HCEC 1CT (cell line): ENCODE measurements at places on chromosomes 7 and 10.

DNA sequence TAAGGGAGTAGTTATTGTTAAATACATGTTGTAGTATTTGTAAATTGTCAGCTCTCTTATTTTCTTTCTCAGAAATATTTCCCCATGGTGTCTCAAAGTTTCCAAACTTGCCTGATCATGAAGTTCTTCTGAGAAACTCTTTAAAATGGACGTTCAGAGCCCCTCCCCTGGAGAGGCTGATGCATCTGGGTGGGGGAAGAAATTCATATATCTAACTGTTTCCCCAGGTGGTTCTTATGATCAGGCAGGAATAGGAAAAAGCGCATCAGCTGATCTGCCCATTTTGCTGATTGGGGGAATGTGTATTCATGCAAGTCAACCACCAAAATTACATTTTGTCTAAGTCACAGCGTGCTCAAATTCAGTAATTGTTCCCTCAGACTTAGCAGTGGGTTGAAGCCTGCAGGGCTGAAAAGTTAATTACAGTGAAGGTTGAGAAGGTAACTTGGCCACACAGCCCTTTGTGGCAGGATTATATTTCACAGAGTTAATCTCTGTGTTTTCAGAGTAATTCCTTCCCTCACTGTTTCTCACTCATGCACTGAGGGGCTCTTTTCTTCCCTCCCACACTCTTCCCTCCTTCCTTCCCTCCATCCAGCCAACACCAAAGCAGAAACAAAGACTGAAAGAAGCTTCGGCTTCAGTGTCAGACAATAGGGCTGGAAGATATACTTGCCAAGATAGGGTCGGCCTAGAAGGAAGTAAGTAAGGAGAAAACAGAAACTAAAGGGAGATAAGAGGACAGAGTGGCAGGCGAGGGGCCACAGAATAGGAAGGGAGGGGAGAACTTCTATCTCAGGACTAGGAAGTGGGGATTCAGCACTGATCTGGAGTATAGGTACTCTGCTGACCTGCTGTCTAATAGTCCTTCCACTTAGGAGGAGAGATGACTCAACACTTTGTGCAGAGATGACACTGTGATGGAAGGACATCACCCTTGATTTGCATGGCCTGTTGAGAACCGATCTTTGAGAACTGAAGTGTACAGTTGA, 50.5 kb upstream of the STARD3NL start:
- DNase-seq: no peak

GRCh38 chr10:25114036-25114411, 60.8 kb upstream of the GPR158 start:
- no peak for DNase-seq

DNA sequence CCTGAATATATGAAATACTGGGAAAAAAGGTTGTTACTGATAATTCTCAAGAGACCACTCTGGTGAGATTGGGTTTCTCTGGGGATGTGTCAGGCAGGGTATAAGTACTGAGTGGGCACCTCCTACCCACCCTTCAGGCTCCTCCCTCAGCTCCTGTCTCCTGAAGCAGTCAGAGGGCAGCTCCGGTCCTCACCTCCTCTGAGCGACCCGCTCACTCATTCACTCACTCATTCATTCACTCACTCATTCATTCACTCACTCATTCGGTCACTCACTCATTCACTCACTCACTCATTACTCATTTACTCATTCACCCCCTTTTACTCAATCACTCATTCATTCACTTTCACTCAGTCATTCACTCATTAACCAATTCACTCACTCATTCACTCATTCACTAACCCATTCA, 6.9 kb upstream of the PFKP start:
- DNase-seq: no peak

DNA sequence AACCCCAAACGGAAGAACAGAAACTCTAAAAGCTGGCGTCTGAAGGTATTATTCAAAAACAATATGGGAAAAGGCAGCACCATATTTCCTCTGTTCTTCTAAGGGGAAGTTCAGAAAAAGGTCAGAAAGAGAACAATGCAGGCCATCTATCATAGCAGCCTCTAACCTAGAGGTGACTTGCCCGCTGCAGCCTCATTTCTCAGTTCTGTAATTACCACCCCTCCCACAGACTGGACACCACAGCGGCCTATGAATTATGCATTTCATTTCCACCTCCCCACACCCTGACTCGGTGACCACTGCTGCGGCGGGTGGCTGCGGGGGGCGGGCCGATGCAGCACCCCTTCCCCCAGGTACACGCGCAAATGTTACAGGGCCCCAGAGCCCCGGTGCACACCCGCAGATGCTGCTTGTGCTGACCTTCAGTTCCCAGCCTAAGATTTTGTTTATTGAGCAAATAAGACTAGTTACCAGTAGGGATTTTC, 125.5 kb downstream of the CLEC2L start:
- DNase-seq: no peak

DNA sequence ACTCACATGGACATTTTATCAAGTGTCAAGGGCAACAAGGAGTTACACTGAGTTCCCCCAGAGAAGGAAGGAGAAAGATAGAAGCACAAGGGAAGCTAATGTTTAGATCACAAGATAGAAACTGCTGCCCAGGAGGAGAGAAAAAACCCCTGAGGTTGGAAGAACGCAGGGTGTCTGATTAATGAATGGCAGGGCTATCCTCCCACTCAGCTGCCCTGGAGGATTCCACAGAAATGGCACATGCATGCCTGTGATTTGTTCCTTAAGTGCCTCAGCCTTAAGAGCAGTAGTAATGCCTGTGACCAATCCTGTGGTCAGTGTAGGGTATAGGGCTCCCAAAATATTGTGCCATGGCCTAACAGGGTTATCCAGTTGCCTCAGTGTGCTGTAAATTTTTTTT, 20.2 kb downstream of the DNAJB9 start:
- DNase-seq: no peak

GRCh38 chr10:90306187-90306586, 551.7 kb downstream of the HTR7 start:
- DNase-seq: peak; percentile 95

DNA sequence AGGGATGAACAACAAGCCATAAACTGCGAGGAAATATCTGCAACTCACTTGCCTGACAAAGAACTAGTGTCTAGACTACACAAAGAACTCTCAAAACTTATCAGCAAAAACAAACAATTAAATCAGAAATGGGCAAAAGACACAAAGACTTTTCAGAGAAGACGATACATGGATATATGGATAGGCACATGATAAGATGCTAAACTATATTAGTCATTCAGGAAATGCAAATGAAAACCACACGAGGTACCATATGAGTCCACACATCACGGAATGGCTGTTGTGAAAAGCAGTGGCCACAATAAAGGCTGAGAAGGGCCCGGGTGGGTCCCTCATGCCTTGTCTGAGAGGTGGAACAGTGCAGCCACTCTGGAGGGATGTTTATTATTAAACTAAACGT, 267.8 kb downstream of the WDR37 start:
- DNase-seq: no peak

DNA sequence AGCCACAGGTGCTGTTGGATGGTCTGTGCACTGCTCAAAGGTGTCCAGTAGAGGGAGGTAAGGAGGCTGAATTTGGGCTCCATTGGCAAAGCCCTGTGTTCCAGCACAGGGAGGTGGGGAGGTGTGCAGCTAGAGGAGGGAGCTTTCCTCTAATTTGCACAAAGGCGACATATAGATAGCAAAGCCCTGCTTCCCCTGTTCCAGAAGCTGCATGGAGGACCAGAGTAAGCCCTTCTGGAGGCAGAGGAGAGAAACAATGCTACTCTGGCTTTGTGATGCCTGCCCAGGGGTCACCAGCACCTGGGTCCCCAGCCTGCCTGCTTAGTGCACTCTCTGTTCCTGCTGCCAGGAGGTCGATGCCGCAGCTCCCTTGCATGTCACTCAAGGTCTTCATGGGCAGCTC, 3.4 kb upstream of the ARHGAP22 start:
- DNase-seq: peak; percentile 50
